ENCODE measurements at places on chromosomes 11 and 22. TPM values are rescaled to one million over a fixed set of nuclear protein-coding genes. Genes with fewer than 3 reads are reported as not detected.

PHLDB1 gene
- 140 TPM for total RNA-seq

RHOD gene
- 27.1 TPM for total RNA-seq

APOBEC3B gene
- total RNA-seq: 0.49 TPM

SPDYC gene
- total RNA-seq: not detected

CDC42BPG gene
- 0.32 TPM for total RNA-seq

GP1BB gene
- total RNA-seq: 4.3 TPM

RASL10A gene
- total RNA-seq: not detected

CARD18 gene
- not detected for total RNA-seq

OR51L1 gene
- not detected for total RNA-seq

OR51G2 gene
- total RNA-seq: not detected

C11orf86 gene
- total RNA-seq: not detected

OR8D1 gene
- not detected for total RNA-seq

TMPRSS4 gene
- not detected for total RNA-seq

MS4A4E gene
- total RNA-seq: not detected

OR51D1 gene
- total RNA-seq: not detected

NDUFC2 gene
- total RNA-seq: 71.2 TPM

DEUP1 gene
- total RNA-seq: under 0.01 TPM

CHADL gene
- 1.7 TPM for total RNA-seq

UBQLNL gene
- total RNA-seq: 0.32 TPM

ANGPTL5 gene
- total RNA-seq: not detected

ME3 gene
- total RNA-seq: 46.8 TPM

SEPTIN3 gene
- total RNA-seq: 5.1 TPM

SLC37A2 gene
- total RNA-seq: 0.49 TPM

LSP1 gene
- 0.65 TPM for total RNA-seq

P2RY2 gene
- 0.16 TPM for total RNA-seq

DBX1 gene
- not detected for total RNA-seq

ACRV1 gene
- not detected for total RNA-seq

PRDM10 gene
- total RNA-seq: 8.3 TPM

MAPK8IP1 gene
- total RNA-seq: 9.2 TPM

PYGM gene
- 0.97 TPM for total RNA-seq

ELP4 gene
- 15.1 TPM for total RNA-seq

NAALAD2 gene
- 7.4 TPM for total RNA-seq

BLID gene
- 5.1 TPM for total RNA-seq

APOL4 gene
- total RNA-seq: 2.9 TPM

OR10A2 gene
- total RNA-seq: not detected

POU2AF2 gene
- total RNA-seq: not detected

SCT gene
- not detected for total RNA-seq

NAV2 gene
- total RNA-seq: 14.1 TPM

MTCH2 gene
- 59.1 TPM for total RNA-seq

DNAJB7 gene
- total RNA-seq: not detected

C11orf42 gene
- total RNA-seq: not detected

RBFOX2 gene
- total RNA-seq: 273 TPM

CCDC88B gene
- total RNA-seq: 0.36 TPM

OR51E2 gene
- total RNA-seq: not detected

OOSP4A gene
- not detected for total RNA-seq

RSF1 gene
- 36.5 TPM for total RNA-seq
